AG10803 (cell line): ENCODE measurements at places on chromosomes 7 and 10.

DNA sequence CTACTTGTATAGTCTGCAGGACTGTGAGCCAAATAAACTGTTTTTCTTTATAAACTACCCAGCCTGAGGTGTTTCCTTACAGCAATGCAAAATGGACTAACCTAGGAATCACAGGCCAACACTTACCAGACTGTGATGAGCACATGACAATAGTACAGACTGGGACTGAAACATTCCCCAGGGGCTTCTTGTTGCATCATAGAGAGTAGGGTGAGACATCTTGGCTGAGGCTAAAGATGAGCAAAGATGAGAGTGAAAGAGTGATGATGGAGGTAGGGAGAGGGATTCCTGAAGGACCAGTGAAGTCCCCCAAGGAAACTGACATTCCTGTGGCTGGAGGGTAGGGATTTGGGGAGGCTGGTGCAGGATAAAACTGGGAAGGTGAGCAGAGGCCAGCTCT lies 194.4 kb downstream of the TPST1 start:
- peak; percentile 50 for DNase-seq

DNA sequence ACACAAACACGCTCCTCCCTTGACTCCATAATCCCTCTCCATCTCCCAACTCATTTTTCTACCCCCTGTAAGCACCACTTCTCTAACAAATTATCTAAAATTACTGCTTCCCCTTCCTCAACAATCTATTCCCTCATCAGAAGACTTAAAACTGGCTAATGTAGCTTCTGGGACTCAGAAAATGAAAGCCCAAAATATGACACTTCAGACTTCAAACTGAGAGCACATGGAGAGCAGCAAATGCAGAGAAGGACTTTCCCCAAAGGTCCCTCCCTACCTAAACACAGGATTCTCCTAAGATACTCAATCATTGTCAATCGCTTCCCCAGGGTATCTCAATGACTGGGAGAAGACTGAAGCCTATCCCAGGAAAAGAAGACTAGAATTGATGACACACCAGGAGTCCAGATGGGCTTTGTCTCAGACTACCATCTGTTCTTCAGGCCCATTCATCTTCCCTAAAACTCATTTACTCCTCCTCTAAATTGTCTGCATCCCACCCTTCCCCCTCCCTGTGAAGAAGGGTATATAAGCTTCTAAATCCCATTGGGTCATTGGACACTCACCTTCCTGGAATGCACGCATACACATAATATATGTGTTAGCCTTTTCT lies 39.2 kb downstream of the ST8SIA6 start:
- no peak for DNase-seq

- DNase-seq = no peak
These were observed 148.0 kb downstream of the MYOF start for GRCh38 chr10:93334181-93334580.

GRCh38 chr7:80632139-80632538 lies 6.3 kb upstream of the CD36 start:
- DNase-seq = no peak

DNA sequence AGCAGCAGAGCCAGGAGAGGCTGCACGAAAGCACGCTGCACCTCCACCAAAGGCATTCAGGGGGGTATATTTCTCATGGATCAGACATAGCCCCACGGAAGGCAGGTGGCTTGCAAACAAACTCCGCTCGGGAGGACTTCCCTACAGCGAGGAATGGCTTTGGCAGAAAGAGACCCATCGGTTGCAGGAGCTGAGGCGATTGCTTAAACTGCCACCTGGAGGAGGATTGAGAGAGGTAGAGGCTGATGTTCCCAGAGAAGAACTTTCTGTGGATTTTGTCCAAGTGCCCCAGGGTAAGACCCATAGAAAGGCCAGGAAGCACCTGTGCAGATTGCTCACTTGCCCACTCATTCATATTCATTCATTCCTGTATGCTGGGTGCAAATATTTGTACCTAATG lies 89.1 kb downstream of the NEUROD6 start:
- DNase-seq = no peak

- DNase-seq = peak; percentile 74
These were observed 158.2 kb upstream of the PRKCQ start for GRCh38 chr10:6738112-6738768.

DNA sequence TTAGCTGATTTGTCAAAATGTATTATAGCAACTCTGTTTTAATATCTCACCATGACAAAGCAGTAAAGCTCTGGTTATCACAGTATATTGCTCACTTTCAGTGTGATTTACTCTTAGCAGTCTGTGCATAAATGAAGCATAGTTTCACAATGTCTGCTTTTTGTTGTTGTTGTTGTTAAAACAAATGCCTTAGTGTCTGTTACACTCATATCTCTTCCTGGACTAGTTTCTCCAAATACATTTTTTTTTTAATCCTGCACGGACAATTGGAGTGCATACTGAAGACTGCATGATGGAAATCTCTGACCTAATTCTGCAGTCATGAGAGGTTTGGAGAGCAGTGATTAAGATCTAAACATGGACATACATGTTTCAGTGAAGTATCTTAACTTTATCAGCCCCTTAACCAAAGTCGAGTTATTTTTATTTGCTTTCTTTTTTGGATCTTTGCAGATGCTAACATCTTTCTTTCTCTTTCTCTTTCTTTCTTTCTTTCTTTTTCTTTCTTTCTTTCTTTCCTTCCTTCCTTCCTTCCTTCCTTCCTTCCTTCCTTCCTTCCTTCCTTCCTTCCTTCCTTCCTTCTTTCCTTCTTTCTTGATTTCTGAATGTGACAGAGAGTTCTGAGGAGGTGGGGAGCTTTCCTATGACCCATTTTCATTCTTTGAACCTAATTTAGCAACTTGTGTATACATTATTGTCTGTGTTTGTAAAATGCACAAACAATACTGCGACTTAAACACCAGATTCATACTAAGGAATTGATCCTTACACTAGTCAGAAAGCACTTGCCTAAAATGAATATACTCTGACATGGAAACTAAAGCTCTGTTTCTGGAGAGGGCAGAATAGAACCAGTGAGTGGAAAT lies 161.5 kb upstream of the AGR3 start:
- peak; percentile 71 for DNase-seq

DNA sequence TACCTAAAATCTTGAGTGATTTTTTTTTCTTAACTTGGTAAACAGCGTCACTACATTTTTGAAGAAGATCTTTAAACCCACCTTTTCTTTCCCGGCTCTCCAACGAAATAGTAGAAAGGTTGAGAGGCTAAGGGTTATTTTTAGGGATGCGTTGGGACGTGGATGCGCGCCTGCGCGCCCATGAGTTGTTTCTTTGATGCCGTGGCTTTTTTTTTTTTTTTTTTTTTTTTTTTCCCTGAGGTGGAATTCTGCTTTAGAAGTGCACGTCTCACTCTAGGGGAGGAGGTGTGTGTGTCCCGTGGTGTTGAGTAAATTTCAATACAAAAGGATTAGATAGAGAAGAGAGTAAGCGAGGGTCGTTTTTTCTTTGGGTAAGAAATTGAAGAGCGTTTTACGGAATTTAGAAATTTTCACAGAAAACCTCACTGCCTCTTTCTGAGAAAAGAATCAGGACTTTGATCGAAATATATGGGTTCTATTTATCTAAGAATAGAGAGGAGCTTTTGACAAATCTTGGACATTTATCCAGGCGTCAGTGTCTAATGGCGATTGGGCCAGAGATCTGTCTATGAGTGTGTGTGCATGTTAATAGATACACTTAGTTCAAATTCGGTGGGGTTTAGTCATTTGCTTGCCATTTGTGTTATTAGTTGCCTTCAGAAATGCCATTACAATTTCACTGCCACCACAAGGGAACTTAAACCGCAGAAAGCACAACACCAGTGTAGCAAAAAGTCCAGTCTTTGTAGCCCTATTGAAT lies 1.2 kb upstream of the SP8 start:
- DNase-seq = no peak

DNA sequence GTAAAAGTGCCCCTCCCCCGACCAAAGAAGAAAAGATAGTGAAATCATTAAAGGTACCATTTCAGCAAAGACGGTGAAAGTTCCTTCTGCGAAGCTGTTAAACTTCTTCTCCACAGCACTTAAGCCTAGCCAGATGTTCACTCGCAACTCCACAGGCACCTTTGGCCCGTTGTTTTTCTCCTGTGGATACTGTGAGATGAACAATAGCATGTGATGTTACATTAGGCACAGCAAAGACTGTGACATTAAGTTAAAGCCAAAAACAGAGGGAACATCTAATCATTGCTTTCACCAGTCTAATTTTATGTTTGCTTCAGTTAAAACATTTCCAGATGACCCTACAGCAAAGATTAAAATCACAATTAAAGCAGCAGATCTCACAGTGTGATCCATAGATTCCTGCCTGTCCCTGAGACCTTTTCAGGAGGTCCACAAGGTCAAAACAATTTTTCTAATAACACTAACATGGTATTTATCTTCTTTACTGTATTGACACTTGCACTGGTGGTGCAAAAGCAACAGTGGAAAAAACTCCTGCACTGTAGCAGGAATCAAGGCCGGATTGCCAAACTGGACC lies 112.5 kb downstream of the MYOF start:
- DNase-seq = no peak

DNA sequence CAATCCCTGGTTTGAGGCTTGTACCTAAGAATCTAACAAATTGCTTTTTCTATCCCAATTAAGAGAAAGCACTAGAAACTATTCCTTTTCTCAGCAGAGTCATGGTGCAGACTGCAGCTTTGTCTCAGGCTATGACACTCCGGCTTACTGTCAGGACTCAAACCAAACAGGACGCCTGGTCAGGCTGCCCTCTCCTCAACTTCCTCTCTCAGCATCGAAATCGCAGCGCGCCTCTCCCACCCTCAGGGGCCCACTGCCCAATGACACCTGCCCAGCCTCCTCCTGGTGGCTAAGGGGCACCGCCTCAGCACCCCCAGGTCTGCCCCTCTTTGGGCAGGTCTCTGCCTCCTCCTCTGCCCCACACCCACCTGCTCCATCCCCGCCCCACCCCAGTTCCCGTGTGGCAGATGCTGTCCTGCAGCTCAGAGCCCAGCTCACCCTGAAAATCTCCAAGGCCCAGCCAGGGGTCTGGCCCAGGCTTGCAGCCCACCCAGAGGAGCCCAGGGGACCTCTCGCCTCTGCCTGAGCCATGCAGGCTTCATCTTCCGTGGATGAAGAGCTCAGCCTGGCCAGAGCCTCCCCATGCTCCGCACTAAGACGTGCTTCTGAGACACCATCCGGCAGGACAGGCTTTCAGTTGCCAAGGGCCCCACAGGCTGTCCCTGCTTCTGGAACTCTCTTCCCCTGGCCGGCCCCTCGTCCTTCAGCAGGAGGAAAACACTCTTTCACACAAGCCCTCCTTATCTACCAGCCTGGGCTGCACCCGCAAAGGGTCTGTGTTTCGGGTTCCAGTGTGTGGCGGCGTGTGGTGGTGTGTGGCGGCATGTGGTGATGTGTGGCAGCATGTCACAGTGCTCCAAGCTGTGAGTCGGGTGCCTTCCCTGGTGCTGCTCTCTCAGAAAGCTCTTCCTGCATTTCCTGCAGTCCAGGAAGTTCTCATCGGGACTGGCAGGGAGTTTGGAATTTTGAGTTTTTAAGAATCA lies 16.4 kb upstream of the PTPRN2 start:
- DNase-seq = no peak

DNA sequence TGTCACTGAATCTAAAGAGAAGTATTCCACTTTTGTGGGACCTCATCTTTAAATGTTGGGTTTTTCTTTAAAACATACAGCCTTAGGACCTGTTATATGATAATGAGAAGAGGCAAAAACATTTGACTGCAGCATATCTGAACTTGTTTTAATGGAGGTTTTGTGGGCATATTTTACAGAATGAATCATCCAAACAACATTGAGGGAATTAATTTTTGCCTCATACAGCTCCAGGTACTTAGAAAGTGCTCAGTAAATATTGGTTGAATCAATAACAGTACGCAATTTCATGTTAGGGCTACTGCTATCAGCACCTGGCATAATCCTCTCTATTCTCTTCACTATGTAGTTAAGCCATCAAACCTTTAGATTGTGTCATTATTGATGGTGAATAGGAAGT lies 115.9 kb downstream of the MALRD1 start:
- DNase-seq = no peak

DNA sequence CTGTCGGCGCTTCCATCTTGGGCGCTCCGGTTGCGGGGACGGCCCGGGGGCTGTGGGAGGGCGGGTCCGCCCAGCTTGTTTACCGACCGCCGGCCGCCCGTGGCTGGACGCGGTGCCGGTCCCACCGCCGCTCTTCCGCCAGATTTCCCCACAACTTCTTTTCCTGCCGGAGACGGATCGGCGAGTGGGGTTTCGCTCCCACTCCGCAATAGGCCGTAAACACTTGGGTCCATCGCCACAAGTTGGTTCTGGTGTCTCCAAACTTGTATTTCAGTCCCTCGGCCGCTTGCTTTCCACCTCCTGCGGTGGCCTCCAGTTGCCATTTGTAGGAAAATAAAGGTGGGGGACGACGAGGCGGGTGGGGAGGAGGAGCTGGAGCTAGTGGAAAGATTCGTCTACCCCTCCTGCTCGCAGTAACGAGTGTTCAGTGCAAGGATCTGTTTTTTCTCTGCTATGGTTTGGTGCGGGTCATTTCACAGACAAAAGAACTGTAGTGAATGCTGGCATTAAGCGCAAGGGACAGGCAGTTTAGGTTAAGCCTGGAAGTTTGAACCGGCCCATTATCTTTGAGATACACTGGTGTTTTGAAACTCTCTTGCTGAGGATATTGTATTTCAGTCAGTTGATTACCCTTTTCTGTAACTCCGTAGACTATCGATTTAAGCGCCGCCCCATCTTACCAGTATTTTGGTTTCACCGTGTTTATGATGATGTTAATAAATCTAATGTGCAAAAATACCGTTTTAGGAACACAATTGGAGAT lies 24.3 kb upstream of the ZRANB1 start:
- peak; percentile 41 for DNase-seq

GRCh38 chr7:25485026-25485425 lies 256.7 kb upstream of the NPVF start:
- DNase-seq = no peak

DNA sequence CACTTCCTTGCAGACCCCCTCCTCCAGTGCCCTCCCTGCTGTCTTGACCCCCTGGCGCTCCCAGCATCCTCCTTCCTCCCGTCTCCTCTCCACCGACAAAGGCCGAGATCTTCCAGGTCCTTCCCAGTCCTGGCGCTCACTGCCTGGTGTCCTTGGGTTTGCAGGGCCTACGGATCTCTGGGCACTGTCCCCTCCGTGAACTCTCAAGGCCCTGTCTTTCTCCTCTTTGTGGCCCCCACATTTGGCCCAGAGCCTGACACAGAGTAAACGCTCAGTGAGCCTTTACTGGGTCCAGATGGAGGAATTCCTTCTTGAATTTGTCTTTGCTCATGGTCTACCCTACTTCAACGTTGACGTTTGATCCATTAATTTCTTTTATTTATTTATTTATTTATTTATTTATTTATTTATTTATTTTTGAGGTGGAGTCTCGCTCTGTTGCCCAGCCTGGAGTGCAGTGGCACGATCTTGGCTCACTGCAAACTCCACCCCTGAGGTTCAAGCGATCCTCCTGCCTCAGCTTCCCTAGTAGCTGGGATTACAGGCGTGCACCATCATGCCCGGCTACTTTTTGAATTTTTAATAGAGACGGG lies 29.7 kb downstream of the TMEM270 start:
- no peak for DNase-seq

GRCh38 chr7:127760436-127761031 lies 108.5 kb downstream of the SND1 start:
- no peak for DNase-seq

- no peak for DNase-seq
These were observed 145.7 kb downstream of the SDK1 start for GRCh38 chr7:3446786-3447185.
